ENCODE measurements at places on chromosomes 5 and 9.

GRCh38 chr5:132489051-132489770, 1.4 kb downstream of the IRF1 start:
- no peak for DNase-seq

GRCh38 chr9:126860757-126861466, 473 bp downstream of the ZBTB34 start:
- no peak for DNase-seq

DNA sequence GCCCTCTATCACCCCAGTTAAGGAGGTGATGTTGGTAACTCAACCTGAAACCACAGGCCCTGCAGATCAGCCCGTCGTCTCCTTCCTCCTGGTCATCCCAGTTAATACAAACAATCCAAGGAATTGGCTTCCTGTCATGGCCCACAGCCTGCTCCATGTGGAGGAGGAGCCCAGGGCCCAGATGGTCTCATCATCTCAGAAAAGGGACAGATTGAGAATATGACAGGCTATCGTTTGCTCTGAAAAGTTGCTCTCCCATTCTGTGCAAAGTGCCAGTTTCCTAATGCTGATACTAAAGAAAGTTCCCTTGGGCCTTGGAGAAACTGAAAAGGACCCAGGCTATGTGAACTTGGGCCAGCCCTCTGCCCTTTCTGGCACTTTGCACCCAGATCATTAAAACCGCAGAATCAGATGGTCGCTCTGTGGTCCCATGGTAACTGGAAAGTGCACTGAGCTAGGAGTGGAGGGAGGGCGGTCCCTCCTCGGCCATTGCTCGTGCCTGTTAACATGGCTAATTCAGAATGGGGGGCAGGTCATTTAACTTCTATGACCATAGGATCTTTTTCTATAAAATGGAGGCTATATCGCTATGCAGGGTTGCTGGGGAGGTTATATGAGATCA, 675 bp upstream of the SPAAR start:
- peak; percentile 33 for DNase-seq

DNA sequence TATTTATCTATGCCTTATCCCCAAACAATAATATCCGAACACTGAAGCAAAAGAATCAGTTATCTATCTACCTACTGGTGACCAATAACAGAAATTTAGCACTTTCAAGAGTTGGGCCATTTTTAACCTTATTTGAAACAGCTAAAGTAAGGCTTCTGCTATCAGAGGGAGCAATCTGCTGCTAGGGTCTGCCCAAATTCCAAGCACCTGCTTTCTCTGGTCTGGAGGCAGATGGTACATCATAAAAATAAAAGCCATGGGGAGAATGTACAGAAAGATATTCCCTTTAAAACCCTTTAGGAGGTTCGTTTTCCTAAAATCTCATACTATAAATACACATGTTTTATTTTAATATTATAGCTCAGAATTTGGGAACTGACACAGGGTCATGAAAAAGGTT, 37.7 kb upstream of the ARSB start:
- no peak for DNase-seq

DNA sequence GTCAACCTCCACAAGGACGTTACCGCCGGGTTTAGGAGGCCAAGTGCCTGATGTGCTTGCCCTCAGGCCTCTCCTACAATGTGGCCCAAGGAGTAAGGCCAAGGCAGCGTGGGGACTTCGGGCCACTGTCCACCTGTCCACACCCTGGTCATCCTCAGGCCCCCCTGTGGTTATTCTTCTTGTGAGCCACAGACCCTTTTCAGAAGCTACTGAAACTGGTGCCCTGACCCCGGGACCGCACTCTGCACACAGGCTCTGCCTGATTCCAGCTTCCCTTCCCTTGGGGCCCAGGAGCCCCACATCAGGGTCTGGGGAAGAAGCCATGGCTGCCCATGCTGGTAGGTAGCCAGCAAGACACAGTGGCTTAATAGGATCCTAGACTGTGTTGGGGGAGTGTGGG, 128.8 kb downstream of the OLFM1 start:
- DNase-seq = no peak

- DNase-seq = no peak
Measured at GRCh38 chr5:143314099-143314498, 89.4 kb downstream of the NR3C1 start.

- DNase-seq = no peak
Measured at GRCh38 chr5:123085638-123086286, 3.3 kb upstream of the PRDM6 start.

- DNase-seq = no peak
Measured at GRCh38 chr5:75358117-75358516, 21.1 kb downstream of the HMGCR start.

- no peak for DNase-seq
Measured at GRCh38 chr9:76602199-76602598, 143.2 kb downstream of the GCNT1 start.

- DNase-seq = no peak
Measured at GRCh38 chr5:117497601-117498000, 923.0 kb upstream of the SEMA6A start.

GRCh38 chr5:136802383-136802782, 437.0 kb upstream of the TRPC7 start:
- peak; percentile 21 for DNase-seq

DNA sequence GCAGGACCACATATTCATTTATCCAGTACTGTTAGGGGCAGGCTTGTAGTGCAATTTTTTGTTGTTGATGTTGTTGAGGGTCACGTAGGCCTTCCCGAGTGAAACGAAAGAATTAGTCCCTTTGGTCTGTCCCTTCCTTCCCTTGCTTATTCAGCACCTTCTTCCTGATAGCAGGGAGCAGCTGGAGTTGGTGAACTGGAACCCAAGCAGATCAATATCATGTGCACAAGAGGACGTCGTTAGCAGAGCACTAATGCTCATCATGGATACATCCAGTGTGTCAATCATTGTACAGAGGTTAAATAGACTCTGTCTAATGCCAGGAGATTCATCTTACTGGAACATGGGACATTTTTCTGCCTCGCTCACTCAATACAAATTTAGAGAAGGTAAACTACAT, 33.0 kb upstream of the MAP1B start:
- peak; percentile 72 for DNase-seq

Measured in NCI-H1092 treated with DMSO at 0.1 percent for 48 hours (cell line).